CD4-positive, CD25-positive, alpha-beta regulatory T cell (primary cell): ENCODE measurements at places on chromosomes 12 and 14.

DNA sequence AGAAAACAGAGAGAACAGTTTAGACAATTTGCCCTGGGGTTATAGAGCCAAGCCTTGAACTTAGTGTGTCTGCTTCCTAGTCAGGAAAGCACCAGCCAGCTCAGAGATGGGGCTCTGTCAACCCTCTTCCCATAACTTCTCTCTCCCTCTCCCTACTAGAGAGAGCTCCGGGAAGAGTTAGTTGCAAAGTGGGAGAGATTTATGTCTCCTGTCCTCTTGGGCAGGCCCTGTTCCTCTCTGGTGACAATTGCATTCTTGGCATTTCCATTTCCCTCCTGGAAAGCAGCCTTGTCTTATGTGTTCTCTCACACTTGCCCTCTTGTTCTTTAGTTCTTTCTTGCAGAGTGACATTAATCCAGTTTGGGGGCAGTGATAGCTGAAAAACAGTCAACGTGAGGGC, 42.1 kb upstream of the TUNAR start:
- no peak for DNase-seq

DNA sequence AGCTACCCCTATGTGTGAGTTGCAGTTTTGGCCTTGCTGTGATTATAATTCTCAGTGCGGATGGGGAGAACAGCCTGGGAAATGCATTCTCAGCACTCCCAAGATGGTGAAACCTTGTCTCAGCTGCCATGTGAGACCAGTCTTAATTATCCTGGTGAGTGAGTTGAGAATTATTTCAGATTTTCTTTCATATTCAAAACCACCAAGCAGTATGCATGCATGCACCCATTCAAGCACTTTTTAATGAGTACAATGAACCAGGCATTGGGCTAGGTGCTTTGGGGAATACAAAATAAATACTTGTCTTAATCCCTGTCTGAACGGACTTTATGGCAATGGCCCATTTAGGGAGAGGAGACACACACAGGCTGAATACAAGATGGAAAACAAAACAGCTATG, 94.7 kb downstream of the PTPN11 start:
- no peak for DNase-seq

GRCh38 chr14:68682166-68683103, 110.4 kb downstream of the ZFP36L1 start:
- DNase-seq: no peak

GRCh38 chr12:71162832-71163763, 5.3 kb upstream of the TSPAN8 start:
- no peak for DNase-seq

- no peak for DNase-seq
These were observed 102.1 kb upstream of the FSCB start for GRCh38 chr14:44609201-44609600.

DNA sequence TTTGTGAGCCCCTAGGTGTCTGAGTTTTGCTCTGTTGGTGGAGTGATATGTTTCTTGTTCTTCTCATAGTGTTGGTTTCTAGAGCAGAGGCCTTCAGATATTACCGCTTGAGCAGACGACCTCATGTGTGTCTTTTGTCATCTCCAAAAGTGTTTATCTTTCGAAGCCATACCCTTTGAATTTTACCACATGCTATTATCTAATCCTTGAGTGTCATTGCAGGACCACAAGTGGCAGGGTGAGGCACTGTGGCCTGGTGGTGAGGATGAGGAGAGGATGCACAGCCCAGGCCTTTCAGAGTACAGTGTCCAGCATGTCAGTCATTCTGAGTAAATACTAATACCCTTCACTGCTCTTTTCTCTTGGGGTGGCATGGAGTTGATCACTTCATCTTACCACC, 57.2 kb upstream of the CISTR start:
- no peak for DNase-seq

GRCh38 chr12:72995616-72996015, 723.4 kb downstream of the TRHDE start:
- no peak for DNase-seq

GRCh38 chr12:77294016-77294415, 228.6 kb upstream of the E2F7 start:
- DNase-seq: no peak

GRCh38 chr12:115838952-115839351, 438.5 kb downstream of the MED13L start:
- no peak for DNase-seq

GRCh38 chr12:24731596-24731995, 217.3 kb downstream of the BCAT1 start:
- DNase-seq: no peak

DNA sequence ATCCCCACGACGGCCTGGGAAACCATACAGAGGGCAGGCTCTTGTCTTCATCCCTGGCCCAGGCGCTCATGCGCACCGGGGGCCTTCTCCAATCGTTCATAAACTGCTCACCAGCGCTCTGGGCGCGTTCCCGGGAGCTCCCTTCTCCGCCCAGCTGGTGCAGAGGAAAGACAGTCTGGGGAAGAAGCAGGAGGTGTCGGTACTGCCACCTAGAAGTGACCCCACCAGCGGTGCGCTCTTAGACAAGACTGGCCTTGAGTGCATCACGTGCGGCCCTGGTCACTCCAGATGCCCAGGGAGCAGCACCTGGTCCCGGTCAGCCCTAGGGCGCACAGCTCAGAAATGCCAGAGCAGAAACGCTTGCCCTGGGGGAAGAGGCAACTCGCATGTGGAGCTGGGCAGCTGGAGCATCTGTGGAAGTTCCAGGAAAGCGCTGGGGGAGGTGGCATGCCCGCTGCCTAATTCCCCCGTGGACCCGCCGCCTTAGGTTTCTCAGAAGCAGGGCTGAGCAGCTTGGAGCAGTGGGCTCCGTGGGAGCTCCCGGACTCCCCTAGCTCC, 2.5 kb downstream of the GSC start:
- no peak for DNase-seq
